ENCODE measurements at places on chromosomes 11 and 22. TPM values are rescaled to one million over a fixed set of nuclear protein-coding genes. Genes with fewer than 3 reads are reported as not detected.

TESMIN gene
- 5.1 TPM for total RNA-seq

APOA1 gene
- 0.32 TPM for total RNA-seq

PGA4 gene
- total RNA-seq, result 0.26 TPM

GRM5 gene
- not detected for total RNA-seq

PACS1 gene
- total RNA-seq, result 61.1 TPM

ATXN10 gene
- 83.8 TPM for total RNA-seq

SESN3 gene
- 0.07 TPM for total RNA-seq

PIWIL4 gene
- total RNA-seq, result 0.22 TPM

TRIM49 gene
- 0.09 TPM for total RNA-seq

FAM180B gene
- total RNA-seq, result not detected

ZNF280A gene
- 3.0 TPM for total RNA-seq

SLC1A2 gene
- 0.08 TPM for total RNA-seq

All from A549 treated with AZD2906 at 1 μM for 4 hours (cell line).